ENCODE measurements at places on chromosomes 2 and 18.

- DNase-seq: no peak
These were observed 298.0 kb upstream of the SOX11 start for GRCh38 chr2:5394223-5394622.

- no peak for DNase-seq
These were observed 150.3 kb downstream of the SMAD2 start for GRCh38 chr18:47780011-47780725.

- DNase-seq: no peak
These were observed 44.1 kb downstream of the ANKRD44 start for GRCh38 chr2:197266477-197266876.

DNA sequence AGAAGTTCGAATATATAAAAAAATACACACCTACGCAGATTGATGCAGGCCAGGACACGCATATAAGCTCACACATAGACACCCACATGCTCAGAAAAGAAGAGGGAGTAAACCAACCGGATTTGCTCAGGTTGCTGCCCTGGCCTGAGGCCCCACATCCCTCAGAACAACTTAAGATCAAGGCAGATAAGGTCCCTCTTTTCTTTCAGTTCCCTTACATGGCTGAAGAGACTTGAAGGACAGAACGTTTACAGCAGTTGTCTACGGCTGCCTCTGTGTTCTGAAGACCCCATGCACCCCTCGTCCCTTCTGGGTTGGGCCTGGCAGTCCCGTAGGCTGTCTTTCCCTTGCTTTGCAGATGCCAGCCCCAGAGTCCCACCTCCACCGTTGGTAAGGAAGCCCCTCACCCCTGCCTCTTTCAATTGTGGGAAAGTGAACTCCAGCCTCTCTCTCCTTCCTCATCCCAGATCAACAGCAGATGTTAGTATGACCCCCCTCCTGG is 4.3 kb upstream of the NAGK start:
- peak; percentile 90 for DNase-seq

DNA sequence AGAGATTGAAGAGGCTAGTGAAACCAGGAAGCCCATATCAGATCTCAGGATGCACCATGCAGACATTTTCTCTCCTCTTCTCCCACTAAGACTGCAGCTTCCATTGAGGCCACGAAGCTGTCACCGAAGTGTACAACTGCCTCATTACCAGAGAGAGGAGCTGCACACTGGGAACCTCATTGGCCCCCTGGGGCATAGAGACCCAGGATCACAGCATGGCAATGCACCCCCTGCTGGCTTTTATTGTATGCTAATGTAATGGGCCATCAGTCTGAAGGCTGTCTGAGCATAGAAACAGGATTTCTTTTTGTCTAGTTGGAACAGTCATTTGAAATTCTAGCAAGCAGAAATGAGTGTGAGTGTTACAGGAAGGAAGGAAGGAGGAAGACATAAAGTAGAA is 861.6 kb upstream of the CELF4 start:
- no peak for DNase-seq

GRCh38 chr2:29844713-29845326 is 76.6 kb downstream of the ALK start:
- DNase-seq: peak; percentile 16

GRCh38 chr18:3611313-3612090 is 161.5 kb downstream of the TGIF1 start:
- no peak for DNase-seq

DNA sequence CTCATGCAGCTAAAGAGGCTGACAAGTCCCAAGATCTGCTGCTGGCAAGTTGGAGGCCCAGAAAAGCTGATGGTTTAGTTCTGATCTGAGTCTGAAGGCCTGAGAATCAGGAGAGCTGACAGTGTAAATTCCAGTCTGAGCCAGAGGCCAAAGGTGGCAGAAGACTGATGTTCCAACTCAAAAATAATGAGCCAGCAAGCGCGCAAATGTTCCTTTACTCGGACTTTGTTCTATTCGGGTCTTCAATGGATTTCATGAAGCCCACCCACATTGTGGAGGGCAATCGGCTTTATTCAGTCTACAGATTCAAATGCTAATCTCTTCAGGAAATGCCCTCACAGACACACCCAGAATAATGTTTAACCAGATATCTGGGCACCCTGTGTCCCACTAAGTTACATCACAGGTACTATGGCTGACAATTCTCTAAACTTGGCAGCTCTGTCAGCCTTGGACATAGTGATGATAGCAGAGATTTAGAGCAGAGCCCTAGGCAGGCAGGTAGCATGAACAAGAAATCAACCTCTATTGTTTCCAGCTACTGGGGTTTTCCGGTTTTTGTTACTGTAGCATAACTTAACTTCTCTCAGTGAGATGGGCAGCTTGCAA is 318.5 kb downstream of the HRH4 start:
- no peak for DNase-seq

DNA sequence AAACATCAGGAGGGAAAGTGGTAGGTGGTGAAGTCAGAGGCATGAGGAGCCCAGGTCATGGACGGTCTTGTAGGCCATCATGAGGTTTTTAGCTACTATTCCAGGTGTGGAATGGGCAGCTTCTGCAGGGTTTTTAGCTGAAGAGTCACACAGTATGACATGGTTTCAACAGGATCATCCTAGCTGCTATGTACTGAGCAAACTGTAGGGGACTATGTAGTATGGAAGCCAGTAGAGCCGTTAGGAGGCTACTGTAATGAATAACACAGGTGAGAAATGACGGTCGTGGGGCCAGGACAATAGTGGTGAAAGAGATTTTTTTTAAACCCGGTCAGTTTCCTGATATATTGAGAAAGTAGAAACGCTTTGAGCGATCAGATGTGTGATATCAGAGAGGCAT is 167.6 kb upstream of the FN1 start:
- DNase-seq: no peak

DNA sequence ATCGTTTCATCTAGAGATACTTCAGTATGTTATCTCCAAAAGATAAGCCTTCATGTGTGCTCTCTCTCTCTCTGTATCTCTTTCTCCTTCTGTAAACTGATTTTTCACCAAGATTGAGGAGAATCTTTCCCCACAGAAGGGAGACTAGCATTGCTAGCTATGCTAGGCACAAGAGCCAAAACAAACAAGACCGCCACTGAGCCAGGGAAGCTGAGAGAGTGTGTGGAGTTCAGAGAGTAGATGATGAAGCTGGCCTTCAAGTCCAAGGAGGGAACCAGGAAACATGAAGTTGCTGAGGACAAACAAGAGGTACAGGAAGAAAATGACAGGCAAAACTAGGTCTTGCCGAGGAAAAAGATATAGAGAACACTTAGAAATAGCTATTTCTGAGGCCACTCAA is 23.4 kb downstream of the DAPL1 start:
- DNase-seq: no peak

DNA sequence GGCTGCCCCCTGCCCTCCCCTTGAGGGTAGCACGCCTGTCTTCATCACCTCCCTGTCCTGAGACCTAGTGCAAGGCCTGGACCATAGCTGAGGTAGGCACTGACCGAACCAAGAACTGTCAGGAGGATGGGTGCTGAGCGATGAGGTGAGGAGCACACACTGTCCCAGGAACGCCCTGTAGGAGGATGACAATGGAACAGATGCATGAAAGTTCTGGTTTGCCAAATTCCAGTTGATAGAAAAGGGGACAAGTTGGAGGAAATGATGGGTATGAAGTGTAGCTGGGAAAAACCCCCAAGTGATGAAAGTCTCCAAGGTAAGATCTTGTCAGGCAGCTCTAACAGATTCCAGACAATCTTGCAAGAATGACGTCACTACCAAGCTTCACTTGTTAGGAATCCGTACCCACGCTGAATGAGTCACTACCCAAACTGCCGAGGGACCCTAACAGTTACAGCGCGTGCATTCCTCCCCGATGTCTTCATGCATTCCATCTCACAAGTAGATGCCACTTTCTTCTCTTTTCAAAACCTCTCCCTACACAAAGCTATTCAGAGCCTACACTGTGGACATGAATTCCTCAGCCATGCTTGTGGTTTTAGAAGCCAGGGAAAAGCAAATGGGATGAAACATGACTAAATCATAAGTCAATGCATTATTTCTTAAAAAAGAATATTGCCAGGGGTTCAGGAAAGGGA is 27.6 kb downstream of the MRPL33 start:
- DNase-seq: peak; percentile 100

DNA sequence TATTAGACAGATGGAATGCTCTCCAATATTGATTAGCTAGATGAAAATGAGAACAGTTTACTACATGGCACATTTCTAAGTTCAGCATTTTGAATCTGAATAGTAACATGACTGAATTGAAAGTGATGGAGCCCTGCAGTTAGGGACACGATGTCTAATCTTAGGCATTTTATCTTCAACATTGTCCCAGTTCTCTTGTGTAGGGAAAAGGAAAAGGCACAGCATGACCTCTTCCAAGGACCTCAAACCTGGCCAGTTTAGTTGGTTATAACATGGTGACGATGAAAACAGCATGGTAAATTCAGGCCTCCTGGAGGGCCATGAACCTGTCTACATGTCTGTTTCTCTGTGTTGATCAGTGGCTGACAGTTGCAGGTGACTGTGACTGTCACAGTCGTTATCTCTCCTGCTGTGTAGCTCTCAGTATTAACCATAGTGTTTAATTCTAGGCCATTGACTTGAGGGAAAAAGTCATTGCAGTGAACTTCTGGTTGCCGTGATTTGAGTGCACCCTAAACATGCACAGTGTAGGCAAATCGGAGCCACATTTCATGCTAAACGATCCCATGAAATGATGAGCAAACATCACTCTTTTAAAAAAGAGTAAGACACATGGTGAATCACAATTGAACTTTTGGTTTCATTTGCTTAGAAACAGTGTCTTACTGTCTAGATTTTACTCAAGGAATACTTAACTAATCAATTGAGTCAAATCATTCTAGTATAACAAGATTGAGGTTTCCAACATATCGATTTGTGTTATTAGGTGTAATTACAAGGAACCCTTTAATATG is 129.7 kb downstream of the PHLPP1 start:
- no peak for DNase-seq

- DNase-seq: no peak
These were observed 528.0 kb upstream of the TNP1 start for GRCh38 chr2:217387776-217388387.

- DNase-seq: no peak
These were observed 177.9 kb upstream of the ARL4C start for GRCh38 chr2:234674781-234675201.

- DNase-seq: no peak
These were observed 947.2 kb downstream of the ERBB4 start for GRCh38 chr2:211591426-211591825.

DNA sequence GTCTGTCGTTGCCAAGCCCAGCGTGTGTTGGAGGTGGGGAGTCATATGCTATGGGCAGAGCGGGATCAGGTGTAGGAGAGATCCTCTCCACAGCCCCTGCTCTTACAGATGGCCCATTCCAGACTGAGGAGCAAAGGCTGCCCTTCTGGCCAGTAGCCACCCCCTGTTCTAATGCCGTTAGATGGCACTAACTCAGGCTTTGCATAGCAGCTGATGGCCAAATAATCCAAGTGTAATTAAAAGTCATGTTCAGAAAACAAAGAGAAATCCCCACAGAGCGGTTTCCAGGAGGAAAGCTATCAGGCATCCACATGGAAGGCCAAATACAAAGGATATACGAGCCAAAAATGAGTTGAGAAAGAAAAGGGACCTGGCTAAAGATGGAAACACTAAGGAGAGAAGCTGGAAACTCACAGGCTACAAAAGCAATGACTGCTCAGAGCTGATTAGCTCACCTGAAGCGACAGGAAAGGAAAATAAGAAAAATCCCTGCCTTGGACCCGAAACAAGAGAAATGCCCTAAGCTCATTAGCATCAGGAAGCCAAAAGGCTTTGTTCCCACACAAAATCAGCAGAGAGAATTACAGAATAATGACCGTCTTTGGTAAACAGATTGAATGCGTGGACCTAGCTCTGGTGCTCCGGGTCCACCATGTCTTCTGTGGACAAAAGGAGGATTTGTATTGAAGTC is 1002.4 kb upstream of the KLHL29 start:
- DNase-seq: no peak

DNA sequence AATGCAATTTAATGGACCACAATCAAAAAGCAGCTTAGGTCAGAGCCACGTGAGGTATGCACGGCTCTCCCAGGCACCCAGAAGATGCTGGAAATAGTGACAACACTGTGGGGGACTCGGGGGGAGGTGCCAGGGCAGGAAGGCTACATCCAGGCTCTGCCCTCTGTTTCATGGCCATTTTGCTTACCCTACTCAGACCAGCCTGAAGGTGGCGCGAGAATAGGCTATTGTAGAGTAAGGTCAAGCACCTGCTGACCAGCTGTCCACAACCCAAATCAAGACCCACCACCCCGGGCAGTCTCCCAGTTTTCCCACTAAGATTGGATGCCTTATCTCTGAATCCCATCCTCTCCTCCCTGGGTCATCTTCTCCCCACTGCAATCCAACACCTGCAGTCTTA is 115.7 kb downstream of the VIT start:
- no peak for DNase-seq

DNA sequence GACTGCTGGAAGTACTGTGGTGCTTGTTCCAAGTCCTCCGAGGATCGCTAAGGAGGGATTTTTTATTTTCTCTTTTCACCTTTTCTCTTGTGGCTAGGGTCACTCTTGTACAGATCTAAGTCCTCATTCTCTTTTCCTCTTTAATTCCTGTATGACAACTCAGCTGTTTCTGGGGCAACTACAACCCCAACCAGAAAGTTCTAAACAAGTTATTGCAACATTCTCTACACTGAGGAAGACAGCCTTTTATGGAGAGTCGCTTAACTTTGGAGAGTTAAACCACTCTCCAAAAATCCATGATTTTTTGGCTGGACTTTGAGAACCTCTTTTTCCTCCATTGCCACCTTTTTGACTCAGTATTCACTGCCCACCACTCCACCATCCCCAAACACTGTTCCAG is 74.0 kb upstream of the SESTD1 start:
- DNase-seq: peak; percentile 26

DNA sequence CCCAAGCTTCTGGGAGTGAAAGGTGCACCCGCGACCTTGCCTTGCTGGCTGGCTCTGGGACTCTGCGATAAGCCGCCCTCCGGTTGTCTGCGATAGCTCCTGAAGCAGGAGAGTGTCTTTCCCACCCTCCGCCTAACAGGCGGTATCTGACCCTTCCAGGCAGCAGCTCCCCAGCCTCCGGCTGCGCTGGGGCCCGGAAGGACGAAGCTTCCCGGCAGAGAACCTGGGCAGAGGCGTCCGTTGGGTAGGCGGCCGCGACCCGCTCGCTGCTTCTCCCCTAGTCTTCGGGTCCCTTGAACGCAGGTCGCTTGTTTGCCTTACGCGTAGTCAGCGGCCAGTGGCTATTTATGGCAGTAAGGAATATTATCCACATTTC is 446 bp upstream of the RHBDD1 start:
- no peak for DNase-seq
